ENCODE measurements at places on chromosomes 12 and 14.

- peak; percentile 29 for DNase-seq
These were observed 796 bp upstream of the POP5 start for GRCh38 chr12:120581998-120582397.

- DNase-seq = no peak
These were observed 665 bp downstream of the RHOF start for GRCh38 chr12:121792607-121793439.

- peak; percentile 39 for DNase-seq
These were observed 74.3 kb upstream of the PLEKHG7 start for GRCh38 chr12:92628476-92628875.

DNA sequence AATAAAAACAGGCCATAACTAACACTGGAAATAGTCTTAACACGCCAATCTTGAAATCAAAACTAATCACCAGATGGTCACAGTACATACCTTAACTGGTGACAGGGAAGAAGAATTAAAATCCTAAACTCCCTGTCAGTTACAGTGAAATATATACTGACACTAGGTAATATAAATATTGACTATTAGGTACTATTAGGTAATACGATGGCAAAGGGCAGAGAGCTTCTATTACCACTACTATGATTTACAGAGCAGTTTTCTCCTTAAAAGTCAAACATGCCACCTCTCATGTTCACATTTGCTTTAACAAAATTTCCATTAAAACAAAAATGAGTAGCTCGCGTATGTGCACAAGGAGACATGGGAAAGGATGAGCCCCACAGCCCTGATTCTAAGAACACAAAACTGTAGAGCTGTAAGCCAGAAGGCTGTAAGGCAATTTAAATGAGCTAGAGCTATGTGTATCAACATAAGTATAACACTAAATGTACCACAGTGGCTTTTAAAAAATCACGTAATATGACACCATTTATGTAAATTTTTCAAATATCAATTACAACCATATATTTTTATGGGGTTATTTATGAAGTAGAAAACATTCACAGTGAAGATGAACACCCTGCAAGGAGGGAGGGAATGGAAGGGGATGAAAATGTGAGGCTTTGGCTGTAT is 19.1 kb downstream of the SETD3 start:
- DNase-seq = no peak

- DNase-seq = peak; percentile 78
These were observed 96.9 kb upstream of the EVL start for GRCh38 chr14:99968191-99968920.

GRCh38 chr12:124578854-124579253 is 11.4 kb upstream of the NCOR2 start:
- DNase-seq = no peak

GRCh38 chr12:83245156-83245555 is 558.5 kb downstream of the TMTC2 start:
- DNase-seq = no peak

GRCh38 chr12:39533951-39534350 is 85.7 kb downstream of the ABCD2 start:
- no peak for DNase-seq

GRCh38 chr14:70906793-70907175 is 475 bp upstream of the PCNX1 start:
- no peak for DNase-seq

DNA sequence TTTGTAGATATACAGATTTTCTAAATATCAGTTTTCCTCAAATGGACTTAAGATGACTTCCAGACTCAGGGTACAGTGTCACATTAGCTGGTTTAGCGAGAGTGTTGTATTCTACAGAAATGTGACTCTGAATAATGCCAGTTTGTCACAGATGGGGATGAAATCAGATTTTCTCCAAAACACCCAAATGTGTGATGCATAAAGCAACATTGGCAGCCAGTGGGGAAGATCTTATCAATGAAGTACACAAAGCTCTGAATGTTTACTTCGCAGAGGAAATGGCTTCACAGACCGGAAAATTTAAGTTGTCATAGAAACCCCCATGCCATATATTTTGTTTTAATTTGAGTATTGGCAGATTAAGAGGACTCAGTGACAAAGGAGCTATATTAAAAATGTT is 29.9 kb downstream of the ANO4 start:
- DNase-seq = no peak

GRCh38 chr12:646442-647384 is 16.5 kb downstream of the NINJ2 start:
- DNase-seq = peak; percentile 22

- DNase-seq = no peak
These were observed 32.0 kb downstream of the FAM177A1 start for GRCh38 chr14:35078082-35078481.

DNA sequence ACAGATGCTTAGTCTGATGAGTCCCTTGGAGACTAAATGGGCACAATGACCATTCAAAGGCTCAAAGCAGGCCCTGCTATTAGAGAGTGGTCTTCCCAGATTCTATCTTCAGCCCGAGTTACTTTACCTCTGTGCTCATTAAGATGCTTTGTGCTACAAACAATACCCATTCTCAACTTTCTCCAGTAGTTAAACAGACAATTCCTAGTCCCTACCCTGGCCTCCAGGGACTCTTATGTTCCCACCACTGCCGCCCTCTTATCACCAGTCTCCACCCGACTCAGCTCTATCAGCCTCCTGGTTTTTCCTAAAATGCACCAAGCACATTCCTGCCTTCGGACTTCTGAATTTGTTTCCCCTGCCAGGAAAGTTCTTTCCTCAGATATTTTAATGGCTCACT is 25.6 kb upstream of the GPHB5 start:
- DNase-seq = no peak

GRCh38 chr14:88698651-88699050 is 94.1 kb downstream of the EML5 start:
- no peak for DNase-seq

DNA sequence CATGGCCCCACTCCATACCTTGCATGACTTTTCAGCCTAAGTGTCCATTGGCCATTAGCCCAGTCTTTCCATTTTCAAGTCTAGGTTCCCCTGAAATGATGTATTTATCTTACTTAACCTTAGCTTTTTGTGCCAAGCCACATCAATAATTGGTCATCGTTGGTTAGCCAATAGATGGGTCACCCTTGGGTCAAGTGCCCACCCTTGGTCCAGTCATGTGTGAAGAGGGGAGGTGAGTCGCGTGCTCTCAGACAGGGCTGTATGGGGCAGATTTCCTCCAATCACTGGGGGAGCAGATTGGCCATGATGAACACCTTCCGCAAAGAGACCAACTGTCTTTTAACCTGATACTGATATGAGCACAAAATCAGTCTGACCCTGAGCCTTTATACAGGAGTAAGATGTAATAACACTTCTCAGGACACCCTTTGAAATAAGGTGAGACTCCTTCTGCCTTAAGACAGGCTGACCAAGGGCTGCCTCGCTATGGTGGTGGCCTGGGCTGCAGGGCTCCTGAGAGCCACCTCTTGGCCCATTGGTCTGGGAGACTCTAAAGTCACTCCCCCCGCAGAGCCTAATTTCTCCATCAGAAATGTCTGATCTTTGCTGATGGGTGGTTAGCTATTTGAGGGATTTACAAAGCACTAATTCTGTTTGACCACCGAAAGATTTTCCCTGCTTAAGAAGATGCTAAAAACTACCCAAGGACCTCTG is 143.2 kb downstream of the ZFP36L1 start:
- no peak for DNase-seq

GRCh38 chr12:96883571-96883970 is 23.5 kb upstream of the NEDD1 start:
- peak; percentile 58 for DNase-seq

- no peak for DNase-seq
These were observed 16.7 kb upstream of the ZFP36L1 start for GRCh38 chr14:68809524-68809923.

- no peak for DNase-seq
These were observed 234.0 kb downstream of the ADAMTS20 start for GRCh38 chr12:43318021-43318420.

GRCh38 chr12:119693511-119693910 is 25.6 kb downstream of the PRKAB1 start:
- no peak for DNase-seq

GRCh38 chr12:100987552-100988521 is 193.3 kb downstream of the ANO4 start:
- DNase-seq = peak; percentile 49

- DNase-seq = no peak
These were observed 5.2 kb upstream of the SLC6A13 start for GRCh38 chr12:267581-268482.

GRCh38 chr12:74412606-74413230 is 124.9 kb upstream of the ATXN7L3B start:
- DNase-seq = peak; percentile 10

GRCh38 chr12:19757317-19757877 is 318.1 kb downstream of the AEBP2 start:
- peak; percentile 53 for DNase-seq

- DNase-seq = no peak
These were observed 364.1 kb upstream of the E2F7 start for GRCh38 chr12:77429426-77429825.

- peak; percentile 22 for DNase-seq
These were observed 609.3 kb downstream of the NOVA1 start for GRCh38 chr14:25988536-25988935.
